ENCODE measurements at places on chromosomes 16 and 17.

DNA sequence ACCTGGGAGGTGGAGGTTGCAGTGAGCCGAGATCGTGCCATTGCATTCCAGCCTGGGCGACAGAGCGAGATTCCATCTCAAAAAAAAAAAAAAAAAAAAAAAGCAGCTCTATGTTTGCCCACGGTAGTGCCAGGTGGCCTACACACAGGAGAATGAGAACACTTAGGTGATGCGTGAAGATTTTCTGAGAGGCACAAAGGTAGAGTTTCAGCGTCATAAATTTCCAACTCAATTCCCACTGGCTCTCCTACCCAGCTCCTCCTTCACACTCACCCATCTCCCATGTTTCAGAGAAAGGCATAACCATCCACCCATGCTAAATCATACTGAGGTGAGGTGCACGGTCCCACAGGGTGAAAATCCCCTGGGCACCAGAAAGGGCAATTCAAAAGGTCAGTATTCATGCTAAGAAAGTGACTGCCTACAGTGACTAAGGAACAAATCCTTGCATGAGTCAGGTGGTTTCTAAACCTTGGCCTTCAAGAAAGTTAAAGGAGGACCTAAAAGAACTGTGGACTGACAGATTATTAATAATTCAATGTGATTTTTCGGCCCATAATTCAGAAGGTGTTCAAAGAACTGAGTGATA is 4.8 kb downstream of the DCAKD start:
- no peak for DNase-seq

DNA sequence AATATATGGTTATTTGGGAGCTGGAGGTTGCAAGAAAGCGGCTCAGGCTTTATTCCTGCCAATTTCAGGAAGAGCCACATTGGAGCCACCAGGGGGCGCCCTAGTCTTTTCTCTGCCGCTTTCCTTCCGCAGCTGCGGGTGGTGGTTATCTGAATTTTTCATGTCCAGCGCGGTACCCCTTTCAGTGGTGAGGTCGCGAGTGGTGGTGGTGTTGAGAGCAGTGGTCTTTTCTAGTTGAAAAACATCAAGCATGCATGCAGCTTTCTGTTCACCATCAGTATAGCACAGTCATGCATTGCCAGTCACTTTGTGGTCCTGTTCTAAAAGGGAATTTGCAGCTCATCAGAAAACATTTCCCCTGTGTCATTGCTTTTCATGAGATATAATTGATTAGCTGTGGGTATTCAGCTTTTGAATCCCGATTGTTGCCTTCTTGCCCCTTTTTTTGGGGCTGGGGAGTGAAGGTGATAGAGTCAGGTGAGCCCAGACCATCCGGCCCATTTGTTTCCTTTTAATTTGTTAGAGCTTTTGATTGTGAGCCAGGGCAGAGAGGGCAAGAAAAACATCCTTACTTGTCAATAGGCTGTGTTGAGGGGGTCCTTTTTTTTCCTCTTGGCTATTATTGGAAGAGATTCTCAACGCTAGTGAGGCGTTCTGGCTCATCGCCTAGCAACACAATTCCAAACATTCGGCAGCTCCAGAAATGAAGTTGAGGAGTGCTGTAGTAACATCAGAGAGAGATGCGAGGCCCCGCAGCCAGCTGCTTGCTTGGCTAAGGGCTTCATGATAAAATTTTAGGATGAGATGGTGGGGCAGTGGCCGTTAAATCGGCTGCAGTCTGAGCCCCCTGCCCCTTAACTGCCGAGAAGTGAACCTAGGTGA is 119.0 kb downstream of the SNX29 start:
- DNase-seq: peak; percentile 41

DNA sequence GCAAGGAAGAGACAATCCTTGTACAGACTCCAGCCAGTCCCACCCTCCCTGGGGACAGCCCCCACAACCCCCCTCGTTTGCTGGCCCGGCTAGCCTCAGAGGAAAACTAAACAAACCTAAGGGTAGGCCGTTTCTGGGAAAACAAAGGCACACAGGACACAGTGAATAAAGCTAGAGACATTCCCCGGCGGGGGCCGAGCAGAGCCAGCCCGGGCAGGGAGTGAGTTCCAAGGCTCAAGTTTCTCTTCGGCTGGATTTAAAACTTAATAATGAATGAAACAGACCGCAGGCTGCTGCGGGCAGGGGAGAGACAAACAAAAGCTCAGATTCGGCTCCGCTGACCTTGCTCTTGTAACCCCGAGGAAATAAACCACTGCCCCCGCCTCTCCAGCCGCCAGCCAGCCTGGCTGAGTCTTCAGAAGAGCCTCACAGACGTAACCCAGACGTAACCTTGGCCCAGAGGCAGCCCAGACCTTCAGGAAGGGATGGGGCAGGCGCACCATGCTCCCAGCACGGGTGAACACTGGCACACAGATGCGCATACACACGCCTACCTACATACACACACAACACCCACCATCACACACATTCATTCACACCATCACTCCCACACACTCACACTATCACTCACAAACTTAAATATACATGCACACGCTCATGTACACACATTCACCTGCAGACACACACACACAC is 216.0 kb downstream of the ZNF423 start:
- no peak for DNase-seq

DNA sequence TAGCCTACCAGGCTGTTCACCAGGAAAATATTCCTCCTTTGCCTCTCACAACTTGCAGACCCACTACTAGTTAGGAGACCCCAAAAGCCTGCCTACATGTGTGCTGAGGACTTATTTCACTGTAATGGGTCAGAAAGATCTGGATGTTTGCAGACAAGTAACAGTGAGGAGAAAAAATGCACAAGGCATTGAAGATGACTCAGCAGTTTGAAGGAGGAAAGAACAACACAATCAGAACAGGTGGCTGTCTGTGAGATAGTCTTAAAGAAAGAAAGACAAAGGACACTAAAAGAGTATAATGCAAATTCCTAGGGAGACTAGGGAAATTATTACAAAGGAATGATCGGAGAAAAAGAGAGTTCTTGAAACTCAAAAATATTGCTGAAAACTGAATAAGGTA is 69.0 kb downstream of the ANKFN1 start:
- DNase-seq: no peak

DNA sequence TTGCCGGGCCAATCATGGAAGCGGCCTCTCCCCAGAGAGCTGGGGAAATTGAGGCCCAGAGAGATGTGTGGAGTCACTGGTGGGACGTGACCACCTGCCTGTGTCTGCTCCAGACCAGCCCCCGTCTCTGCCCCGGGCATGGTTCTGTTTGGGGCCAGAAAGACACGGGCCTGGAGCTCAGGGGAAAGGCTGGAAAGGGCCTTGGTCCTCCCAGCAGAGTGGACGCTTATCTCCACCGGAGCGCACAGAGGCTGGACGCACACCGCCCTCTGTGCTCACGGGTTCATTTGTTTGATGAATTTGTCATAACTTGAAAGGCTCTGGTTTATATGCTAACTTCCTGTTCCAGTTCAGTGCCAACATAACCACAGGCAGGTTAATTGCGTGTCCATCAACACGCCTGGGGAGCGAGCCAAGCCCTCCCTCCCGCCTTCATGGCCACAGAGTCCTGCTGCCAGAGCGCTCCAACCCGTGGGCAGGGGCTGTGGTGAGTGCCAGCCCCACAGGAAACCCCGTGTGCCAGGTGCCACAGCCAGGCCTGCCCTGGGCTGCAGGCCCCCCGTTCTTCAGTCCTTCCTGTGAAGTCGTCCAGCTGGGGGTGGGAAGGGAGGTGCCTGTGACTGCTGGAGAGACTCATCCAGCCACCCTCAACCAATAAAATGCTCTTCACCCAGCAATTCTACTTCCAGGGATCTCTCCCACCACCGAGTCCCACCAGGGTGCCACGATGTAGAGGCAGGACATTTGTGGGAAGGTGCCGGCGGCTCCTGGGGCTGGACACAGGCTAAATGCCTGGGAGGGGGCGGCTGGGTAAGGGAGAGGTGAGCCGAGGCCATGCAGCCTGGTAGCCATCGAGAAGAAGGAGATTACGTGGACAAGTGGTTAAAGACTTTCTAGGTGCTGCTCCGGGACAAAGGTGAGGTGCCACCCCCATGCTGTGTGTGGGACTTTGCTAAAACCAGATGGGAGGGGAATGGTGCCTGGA is 29.4 kb upstream of the BAHCC1 start:
- no peak for DNase-seq

DNA sequence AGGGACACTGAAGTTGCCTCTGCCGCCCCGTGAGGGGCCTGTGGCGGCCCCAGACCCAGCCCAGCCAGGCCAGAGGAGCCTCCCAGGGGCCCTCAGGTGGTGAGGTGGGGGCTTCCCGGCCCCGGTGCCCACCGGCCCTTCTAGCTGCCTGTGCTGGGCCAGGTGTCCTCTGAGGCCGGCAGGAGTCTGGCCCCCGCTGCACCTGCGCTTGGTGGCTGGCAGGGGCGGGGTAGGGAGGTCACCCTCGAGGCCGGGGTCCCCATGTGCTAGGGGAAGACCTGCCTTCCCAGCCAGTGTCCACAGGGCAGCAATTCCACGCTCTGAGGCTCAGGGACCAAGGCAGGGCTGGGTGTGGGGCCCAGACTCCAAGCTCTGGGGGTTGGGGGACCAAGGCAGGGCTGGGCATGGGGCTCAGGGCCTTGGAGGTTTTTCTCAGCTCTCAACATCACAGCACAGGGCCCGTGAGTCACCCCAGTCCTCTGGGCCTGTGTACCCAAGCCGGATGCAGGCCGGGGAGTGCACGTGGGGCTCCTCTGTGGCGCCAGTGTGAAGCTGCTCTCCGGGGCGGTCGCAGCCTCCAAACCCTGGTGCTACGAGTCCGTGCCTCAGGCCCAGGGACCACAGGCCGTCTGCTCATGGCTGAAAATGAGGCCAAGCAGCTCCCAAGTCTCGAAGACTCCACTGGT is 1.3 kb upstream of the CCDC154 start:
- no peak for DNase-seq

- no peak for DNase-seq
Observed at GRCh38 chr16:50709980-50710379, 16.6 kb downstream of the NOD2 start.

DNA sequence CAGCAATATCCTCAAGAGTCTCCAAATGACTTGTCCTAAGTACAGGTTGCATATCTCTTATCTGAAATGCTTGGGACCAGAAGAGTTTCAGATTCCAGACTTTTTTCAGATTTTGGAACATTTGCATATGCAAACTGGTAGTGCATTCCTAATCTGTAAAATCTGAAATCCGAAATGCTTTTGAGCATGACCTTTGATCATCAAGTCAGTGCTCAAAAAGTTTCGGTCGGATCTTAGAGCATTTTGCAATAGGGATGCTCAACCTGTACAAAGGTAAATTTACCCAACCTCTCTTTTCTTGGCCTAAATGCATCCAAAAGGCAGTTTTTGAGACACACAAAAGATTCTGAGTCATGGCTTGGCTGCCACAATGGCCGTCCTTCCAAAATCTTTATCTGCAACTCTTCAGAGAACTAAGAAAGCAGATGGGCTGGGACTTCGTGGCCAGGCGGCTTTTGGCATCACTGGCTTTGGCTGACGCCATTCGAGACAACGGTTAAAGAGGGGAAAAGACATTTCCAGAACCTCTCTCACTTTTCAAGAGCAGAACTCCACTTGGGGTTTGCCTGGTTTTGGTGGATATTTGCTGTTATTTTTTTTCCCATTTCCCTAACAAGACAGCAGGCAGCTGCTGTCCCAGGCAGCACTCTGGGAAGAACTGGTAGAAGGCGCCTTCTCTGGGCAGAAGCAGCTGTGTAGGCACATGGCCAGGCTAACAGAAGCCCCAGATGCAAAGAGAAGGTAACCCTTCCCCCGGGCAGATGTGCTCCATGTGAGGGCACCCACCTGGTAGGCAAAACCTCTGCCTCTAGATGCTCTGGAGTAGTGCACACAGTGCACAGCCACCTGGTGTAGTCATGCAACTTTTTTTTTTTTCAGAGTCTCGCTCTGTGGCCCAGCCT is 8.9 kb downstream of the CPPED1 start:
- DNase-seq: no peak

DNA sequence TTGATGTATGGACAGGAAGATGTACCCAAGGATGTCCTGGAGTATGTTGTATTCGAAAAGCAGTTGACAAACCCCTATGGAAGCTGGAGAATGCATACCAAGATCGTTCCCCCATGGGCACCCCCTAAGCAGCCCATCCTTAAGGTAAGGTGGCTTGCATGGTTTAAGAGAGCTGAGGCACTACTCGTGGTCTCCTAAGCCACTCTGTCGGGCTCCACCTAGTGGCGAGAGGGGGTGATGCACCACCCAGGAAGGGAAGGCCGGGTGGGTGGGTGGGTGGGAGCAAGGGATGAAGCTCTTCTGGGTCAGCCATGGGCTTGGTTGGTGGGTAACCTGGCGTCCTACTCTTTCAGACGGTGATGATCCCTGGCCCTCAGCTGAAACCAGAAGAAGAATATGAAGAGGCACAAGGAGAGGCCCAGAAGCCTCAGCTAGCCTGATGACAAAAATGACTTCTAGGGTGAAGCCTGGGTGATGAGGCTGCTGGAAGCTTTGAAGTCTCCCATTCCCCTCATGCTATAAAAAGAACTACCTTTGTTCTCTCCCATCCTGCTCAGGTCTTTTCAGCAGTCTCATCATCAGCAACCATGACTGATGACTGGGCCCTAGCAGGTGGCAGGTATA is 21.5 kb downstream of the GPR179 start:
- DNase-seq: peak; percentile 61

DNA sequence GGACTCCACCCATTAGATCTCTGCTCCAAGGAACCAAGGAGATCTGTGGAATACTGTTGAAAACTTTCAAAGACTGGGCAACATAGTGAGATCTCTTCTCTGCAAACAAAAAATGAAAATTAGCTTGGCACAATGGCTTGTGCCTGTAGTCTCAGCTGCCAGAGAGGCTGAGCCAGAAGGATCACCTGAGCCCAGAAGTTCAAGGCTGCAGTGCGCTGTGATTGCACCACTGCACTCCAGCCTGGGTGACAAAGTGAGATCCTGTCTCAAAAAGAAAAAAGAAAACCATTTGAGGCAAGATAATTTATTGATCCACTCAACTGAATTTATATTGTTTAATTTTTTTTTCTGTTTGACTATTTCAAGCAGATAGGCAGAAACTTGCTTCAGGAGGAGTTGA is 54.8 kb downstream of the CHD9NB start:
- no peak for DNase-seq

GRCh38 chr17:34733333-34733732 is 154.0 kb downstream of the TMEM132E start:
- DNase-seq: no peak

DNA sequence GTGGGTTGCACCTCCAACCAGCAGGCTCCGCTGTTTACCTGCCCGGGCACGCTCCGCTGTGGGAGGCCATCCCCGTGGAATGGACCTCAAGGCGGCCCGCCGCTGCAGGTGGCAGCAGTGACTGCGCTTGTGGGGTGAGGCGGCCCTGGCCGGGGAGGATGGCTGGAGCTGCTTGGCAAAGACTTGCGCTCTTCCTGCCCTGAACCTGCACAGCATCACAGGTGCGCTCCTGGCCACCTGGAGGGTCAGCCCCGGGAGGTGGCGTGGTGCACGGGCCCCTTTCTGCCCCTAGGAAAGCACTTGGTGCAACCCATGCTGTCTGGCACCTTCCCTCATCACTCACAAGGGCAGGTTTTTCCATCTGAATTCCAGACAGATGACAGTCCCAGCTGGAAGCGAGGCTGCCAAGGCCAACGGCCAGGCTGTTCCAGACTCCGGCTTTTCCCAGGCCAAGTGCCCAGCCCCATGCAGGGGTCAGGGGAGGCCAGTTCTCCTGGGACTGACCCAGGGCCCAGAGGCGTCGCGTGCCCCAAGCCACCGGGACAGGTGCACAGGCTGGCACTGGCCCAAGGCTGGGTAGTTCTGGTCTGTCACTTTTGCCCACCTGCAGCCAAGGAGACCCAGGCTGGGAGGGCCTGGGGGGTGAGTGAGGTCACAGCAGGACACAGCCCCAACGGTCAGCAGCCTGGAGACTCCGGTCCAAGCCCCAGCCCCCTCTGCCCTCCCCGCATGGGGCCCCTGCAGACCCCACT is 13.3 kb downstream of the UTS2R start:
- no peak for DNase-seq
